Hair follicle dermal papilla cell (primary cell): ENCODE measurements at places on chromosomes 6 and 20. TPM values are rescaled to one million over a fixed set of nuclear protein-coding genes. Genes with fewer than 3 reads are reported as not detected.

RBPJL gene
- total RNA-seq, result not detected in 2 replicates

CHRNA4 gene
- total RNA-seq, result not detected in 2 replicates

EBF4 gene
- 0.73 and 3.1 TPM in 2 replicates for total RNA-seq

PERP gene
- 18.0 and 29.8 TPM in 2 replicates for total RNA-seq

PAK5 gene
- under 0.01 TPM in 1 of 2 replicates, not detected in the other for total RNA-seq

PEX3 gene
- 17.2 and 18.2 TPM in 2 replicates for total RNA-seq

WFDC13 gene
- not detected in 2 replicates for total RNA-seq

CALHM5 gene
- 4.4 and 6.2 TPM in 2 replicates for total RNA-seq

ALDH8A1 gene
- 0.12 and 0.16 TPM in 2 replicates for total RNA-seq

TMEM217 gene
- total RNA-seq, result 0.32 and 1.3 TPM in 2 replicates

COL19A1 gene
- 0.16 TPM in 1 of 2 replicates, not detected in the other for total RNA-seq

GABRR1 gene
- total RNA-seq, result not detected in 2 replicates

ADGRF5 gene
- under 0.01 TPM in 2 replicates for total RNA-seq

RUNX2 gene
- 18.9 and 27.4 TPM in 2 replicates for total RNA-seq

R3HDML gene
- not detected in 2 replicates for total RNA-seq

HTR1E gene
- not detected in 2 replicates for total RNA-seq

MAP7 gene
- 1.9 and 3.7 TPM in 2 replicates for total RNA-seq

APCDD1L gene
- total RNA-seq, result 9.8 and 12.2 TPM in 2 replicates

DEFB124 gene
- not detected in 2 replicates for total RNA-seq

BIRC7 gene
- total RNA-seq, result not detected in 2 replicates

C6orf15 gene
- total RNA-seq, result not detected in 2 replicates

DYNLT2 gene
- total RNA-seq, result 0.61 and 0.65 TPM in 2 replicates

CST4 gene
- total RNA-seq, result not detected in 2 replicates
